Fibroblast of skin of right quadriceps (primary cell): ENCODE measurements at places on chromosomes 4 and X.

- peak; percentile 5 for DNase-seq
These were observed 56.7 kb upstream of the COL25A1 start for GRCh38 chr4:109359040-109359646.

GRCh38 chr4:42488554-42488953 is 91.3 kb downstream of the SHISA3 start:
- no peak for DNase-seq

GRCh38 chr4:135739354-135739753 is 1537.8 kb upstream of the PABPC4L start:
- no peak for DNase-seq

DNA sequence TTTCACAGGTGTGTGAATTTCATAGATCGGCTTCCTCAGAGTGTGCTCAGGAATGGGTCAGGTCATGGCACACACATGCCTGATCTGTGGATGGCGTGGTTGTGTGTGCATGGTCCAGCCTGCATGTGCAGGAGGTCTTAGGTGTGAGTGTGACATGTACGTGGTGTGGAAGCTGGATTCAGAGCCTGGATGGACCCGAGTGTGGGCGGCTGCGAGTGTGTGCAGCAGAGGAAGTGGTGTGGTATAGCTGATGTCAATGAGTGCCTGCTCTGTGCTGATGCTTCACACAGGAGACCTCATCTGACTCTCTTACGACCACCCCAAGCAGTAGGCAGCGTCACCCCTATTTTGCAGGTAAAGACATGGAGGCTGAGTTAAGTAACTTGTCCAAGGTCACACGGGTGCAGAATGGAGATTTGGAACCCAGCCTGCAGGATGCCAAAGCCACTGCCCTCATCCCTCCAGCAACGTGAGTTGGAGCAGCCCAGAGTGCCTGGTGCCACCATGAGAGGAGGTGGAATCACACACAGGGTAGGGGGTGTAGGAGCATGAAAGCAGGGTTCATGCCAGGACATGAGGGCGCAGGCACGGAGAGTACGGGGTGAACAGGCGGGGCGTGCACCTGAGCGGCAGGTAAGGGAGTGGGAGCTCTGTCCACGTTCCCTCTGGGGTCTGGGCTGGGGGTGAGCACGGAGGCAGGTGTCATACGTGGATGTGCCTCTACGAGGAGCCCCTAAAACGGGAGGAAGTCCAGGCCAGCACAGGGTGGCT is 24.2 kb upstream of the C4orf50 start:
- DNase-seq, result no peak

DNA sequence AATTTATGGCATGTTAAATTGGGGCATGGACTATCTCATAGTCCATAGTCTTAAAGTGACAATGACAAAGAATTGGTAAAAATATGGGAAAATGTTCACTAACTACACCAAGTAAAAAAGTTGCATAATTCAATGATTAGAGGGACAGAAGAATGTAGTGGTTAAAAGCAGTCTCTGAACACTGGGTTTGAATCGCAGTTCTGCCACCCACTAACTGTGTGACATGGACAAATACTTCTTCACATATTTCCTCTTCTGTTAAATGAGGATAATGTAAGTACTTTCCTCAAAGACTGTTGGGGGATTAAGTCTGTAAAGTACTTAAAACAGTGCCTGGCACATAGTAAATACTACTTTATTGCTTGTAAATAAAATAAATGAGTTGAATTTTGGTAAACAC is 15.3 kb downstream of the COQ2 start:
- DNase-seq, result peak; percentile 30

GRCh38 chrX:11239230-11239629 is 54.0 kb upstream of the AMELX start:
- DNase-seq, result peak; percentile 46

DNA sequence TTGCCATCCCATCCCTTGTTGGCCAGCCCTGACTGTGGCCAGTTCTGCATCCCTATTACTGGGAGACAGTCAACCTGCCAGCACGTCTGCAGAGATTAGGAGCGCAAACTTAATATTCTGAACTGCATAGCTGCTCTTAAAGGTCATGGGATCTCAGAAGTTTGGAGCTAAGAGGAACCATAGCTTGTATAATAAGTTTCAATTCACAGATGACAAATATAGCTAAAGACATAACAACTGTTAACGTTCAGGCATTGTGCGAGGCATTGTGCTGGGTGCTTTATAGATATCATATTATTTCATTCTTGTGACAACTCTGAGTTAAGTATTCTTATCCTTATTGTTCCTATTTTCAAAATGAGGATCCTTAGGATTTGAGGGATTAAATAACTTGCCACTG is 3.7 kb downstream of the SCARB2 start:
- DNase-seq, result no peak

GRCh38 chrX:54090880-54091279 is 46.6 kb upstream of the PHF8 start:
- no peak for DNase-seq

- DNase-seq, result no peak
These were observed 1049.8 kb upstream of the POU3F4 start for GRCh38 chrX:82458207-82458754.

- peak; percentile 35 for DNase-seq
These were observed 14.0 kb upstream of the TTC29 start for GRCh38 chr4:146959692-146960091.

- DNase-seq, result no peak
These were observed 216.8 kb downstream of the FBXO8 start for GRCh38 chr4:174066611-174067205.

GRCh38 chr4:1855333-1856070 is 454 bp downstream of the LETM1 start:
- DNase-seq, result no peak

DNA sequence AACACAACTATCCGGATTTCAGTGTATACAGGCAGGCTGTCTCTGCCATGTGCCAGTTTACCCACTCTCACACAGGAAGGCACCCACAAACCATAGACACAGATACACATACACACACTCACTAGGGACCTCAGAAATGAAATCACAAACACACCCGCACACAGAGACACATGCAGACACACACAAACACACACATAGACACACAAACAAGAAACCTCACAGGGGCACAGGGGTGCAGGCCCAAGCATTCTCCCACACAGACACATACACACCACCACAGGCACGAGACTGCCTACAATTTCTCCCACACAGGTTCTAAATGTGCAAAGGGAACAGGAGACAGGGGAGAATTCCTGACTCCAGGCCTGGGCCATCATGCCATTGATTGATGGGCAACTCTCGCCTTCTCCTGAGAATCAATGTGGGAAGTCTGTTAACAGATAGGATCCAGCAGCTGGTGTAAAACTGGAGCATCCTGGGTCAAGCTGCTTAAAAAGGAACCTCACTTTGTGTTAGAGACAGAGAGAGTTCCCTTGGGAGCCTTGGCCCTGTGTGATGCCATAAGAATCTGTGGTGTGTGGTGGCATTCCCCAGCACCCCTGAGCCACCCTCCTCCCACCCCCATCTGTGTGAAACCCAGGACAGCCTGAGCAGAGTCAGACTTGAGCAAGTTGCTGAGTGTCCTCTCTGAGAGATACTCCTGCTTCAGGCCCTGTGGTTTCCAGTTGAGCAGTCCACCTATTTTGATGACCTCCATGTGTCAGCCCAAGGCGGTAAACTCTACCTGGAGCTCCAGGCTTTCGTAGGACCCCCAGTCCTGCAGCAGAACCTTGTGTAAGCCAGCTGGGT is 33.9 kb downstream of the NBDY start:
- DNase-seq, result no peak

- peak; percentile 68 for DNase-seq
These were observed 24.8 kb upstream of the EOLA2 start for GRCh38 chrX:149962859-149963757.

DNA sequence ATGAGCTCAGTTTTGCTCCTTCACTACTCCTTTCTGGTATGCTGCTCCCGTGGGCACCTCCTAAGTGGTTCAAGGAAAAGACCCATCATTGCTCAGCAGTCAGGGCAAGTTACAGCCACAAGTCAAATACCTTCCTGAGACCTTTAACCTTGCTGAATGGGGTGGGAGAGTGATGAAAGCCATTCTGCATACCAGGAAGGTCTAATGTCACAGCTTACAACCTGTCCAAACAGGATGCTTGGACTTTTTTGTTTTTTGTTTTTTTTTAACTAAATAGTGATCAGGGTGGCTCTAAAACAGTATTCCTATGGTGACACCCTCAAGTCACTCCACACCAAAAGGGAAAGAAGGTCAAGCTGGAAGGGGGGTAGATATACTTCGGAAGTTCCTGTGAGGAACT is 93.1 kb downstream of the GPC3 start:
- DNase-seq, result no peak

GRCh38 chrX:103883533-103883932 is 51.5 kb upstream of the RAB9B start:
- DNase-seq, result no peak

DNA sequence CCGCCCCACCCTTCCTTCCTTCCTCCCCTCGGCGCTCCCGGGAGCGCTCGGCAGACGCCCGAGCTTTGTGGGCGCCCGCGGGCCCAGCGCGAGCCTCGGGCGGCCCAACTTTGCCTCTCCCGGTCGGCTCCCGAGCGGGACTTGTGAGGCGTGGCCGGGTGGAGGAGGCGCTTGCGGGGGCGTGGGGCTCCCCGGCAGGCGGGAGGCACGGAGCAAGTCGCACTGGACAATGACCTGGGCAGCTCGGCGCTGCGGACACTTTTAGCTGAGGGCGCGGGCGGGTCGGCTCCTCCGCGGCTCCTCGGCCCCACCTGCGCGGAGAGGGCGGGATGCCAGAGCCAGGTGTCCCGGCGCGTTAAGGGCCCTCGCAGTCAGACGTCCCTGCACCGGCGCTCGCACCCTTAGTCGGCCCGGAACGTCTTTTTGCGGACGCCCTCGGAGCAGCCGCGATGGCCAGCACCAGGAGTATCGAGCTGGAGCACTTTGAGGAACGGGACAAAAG is 385 bp downstream of the DCLK2 start:
- no peak for DNase-seq

- DNase-seq, result no peak
These were observed 285.3 kb downstream of the ANKRD50 start for GRCh38 chr4:124427095-124427767.

- DNase-seq, result no peak
These were observed 17.1 kb upstream of the ETNPPL start for GRCh38 chr4:108779958-108780357.

- peak; percentile 49 for DNase-seq
These were observed 439.1 kb downstream of the TLL1 start for GRCh38 chr4:166312166-166312565.

- no peak for DNase-seq
These were observed 52.8 kb downstream of the GRIA3 start for GRCh38 chrX:123236859-123237258.

- DNase-seq, result no peak
These were observed 151.1 kb downstream of the PDE5A start for GRCh38 chr4:119477412-119478053.

DNA sequence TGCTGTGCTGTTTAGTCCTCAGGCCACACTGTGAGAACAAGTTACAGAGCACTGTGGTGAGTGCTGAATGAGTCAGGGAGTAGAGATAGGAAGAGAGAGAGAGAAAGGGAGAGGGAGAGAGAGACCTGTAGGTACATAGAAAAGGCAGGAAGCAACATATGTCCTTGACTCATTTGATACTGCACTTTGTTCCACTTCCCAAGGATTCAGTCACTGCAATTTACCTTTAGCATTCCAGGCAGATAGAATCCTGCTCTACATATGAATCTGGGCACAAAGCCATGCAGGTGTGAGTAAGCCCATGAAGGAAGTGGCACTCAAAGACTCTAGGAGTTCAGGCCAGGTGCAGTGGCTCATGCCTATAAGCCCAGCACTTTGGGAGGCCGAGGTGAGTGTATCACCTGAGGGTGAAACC is 1.0 kb upstream of the DAPP1 start:
- DNase-seq, result no peak

- DNase-seq, result no peak
These were observed 270.3 kb downstream of the DTHD1 start for GRCh38 chr4:36551697-36552214.

DNA sequence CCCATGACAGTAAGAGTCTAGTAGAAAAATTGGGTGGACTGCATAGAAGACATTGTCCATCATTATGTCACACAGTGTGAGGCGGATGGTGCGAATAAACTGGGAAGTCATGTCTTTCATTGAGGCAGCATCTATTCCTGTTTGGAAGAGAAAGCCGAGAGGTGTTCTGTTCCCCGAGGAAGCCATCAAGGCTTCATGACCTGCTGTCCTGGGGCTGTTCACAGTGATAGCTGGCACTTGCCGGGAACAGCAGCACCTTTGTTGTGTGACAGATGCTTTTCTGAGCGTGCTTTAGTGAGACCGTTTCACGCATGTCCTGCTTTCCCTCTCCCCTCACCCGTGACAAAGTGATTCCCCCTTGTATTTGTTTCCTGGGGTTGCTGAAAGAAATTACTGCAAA is 20.3 kb downstream of the RGS12 start:
- DNase-seq, result no peak

DNA sequence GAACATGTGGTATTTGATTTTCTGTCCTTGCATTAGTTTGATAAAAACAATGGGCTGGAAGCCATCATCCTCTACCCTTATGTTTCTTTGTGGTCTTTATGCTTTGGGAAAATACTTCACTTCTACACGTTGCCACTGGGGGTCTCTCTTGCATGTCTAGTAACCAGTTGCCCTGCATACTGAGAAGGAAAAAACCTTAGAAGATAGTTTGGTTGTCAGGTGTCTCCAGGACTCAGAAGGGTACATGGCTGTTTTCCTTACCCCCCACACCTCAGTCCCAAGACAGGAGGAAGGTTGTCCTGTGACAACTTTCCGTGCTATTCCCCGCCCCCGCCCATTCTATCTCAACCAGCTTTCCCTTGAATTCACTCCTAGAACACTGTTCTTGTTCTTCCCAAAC is 62.1 kb upstream of the LANCL3 start:
- no peak for DNase-seq

DNA sequence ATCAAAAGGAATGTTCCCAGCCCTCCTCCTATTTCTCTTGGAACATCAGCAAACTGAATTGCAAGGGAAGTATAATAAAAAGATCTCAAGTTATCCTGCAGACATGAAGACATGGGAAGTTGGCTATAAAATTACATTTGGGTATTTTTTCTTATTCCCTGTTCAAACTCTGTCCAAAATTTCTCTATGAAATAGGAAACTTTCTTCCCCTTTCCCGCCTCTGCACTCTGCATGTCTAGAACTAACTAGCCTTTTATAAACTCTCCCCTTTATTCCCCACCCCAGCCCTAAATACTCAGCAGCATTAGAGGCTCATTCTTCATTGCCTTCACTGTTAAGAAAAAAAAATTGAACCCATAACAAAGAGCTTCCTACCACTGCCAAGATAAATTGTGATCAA is 126.7 kb upstream of the EDNRA start:
- no peak for DNase-seq
